ENCODE measurements at places on chromosomes 3 and 15. TPM values are rescaled to one million over a fixed set of nuclear protein-coding genes. Genes with fewer than 3 reads are reported as not detected.

- DNase-seq: peak; percentile 85
Observed at GRCh38 chr15:73677146-73677607, 7.0 kb upstream of the CD276 start.

- no peak for DNase-seq
Observed at GRCh38 chr15:25182098-25182478, 227.3 kb downstream of the SNRPN start.

The CPNE9 gene
- 4.4 TPM for total RNA-seq

The CYP19A1 gene
- not detected for total RNA-seq

- no peak for DNase-seq
Observed at GRCh38 chr15:43748376-43748775, 2.1 kb downstream of the PDIA3 start.

DNA sequence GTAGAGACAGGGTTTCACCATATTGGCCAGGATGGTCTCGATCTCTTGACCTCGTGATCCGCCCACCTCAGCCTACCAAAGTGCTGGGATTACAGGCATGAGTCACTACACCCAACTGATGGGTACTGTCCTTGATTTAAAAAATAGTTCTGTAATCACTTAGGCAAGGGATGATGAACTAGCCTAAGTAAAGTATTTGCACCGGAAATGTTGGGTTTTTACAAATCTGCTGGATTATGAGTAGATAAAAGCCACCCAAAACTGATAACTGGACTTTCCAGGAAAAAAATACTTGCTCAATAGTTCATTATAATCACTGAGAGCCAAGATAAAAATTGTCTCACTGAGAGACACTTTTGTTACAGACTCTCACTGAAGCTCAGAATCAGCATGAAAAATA lies 218.0 kb downstream of the WNT5A start:
- DNase-seq: no peak

- no peak for DNase-seq
Observed at GRCh38 chr3:16374047-16374934, 109.3 kb downstream of the OXNAD1 start.

DNA sequence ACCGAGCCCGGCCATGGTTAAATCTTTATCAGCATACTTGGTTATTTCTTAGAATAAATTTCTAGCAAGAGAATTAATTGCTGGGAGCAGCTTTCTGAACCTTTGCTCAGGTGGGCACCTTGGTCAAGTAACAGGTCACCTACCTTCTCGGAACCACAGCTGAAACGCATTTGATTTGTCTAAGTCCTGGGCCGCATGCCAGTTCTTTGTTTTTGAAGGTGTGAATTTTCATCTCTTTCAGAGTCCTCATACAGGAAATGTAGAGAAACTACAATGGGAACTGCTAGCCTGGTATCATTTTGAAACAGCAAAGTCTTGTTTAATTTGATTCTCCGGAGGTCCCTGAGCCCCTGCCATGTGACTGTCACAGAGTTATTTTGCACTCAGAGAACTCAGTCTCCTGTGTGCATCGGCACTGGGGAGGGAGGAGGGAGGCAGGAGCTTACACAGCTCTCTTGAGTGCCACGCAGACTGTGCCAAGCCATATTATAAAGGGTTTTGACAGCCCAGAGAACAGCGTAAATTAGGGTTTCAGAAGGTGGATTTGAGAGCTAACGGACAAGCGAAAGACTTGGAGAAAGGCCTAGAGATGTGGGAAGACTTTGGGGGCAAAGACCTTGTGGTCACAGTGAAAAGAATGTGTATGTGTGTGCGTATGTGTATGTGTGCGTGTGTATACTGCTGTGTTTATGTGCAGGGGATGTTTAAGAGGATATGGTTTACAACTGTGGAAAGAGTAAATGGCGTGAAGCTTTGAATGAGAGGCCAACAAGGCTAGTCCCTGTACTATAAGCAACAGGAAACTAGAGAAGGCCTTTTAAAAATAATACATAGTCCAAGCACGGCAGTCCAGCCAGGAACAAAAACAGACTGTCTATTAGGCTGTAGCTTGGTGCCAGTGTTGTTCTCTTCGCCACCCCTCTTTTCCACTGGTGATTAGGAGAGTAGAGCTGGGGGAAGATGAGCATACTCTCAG lies 61.8 kb upstream of the ATP13A3 start:
- no peak for DNase-seq

- no peak for DNase-seq
Observed at GRCh38 chr3:37990527-37990926, at the start of gene VILL. Gene VILL (plus strand): TSS chr3:37990786. CDS start chr3:37993673, 2,887 bp downstream.

DNA sequence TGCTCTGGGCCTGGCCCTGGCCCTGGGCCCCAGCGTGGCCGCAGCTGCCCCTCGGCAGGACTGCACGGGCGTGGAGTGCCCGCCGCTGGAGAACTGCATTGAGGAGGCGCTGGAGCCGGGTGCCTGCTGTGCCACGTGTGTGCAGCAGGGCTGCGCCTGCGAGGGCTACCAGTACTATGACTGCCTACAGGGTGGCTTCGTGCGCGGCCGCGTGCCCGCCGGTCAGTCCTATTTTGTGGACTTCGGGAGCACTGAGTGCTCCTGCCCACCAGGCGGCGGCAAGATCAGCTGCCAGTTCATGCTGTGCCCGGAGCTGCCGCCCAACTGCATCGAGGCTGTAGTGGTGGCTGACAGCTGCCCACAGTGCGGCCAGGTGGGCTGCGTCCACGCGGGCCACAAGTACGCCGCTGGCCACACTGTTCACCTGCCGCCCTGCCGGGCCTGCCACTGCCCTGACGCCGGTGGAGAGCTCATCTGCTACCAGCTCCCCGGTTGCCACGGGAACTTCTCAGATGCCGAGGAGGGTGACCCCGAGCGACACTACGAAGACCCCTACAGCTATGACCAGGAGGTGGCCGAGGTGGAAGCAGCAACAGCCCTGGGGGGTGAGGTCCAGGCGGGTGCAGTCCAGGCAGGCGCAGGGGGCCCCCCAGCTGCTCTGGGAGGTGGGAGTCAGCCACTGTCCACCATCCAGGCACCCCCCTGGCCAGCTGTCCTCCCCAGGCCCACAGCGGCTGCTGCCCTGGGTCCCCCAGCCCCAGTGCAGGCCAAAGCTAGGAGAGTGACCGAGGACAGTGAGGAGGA lies 21.7 kb downstream of the FBLN2 start:
- DNase-seq: no peak

GRCh38 chr3:149353581-149354184 lies 20.2 kb upstream of the TM4SF18 start:
- DNase-seq: no peak

GRCh38 chr15:96849271-96849900 lies 518.9 kb downstream of the NR2F2 start:
- DNase-seq: no peak

GRCh38 chr3:173013219-173013832 lies 127.7 kb downstream of the SPATA16 start:
- DNase-seq: no peak

DNA sequence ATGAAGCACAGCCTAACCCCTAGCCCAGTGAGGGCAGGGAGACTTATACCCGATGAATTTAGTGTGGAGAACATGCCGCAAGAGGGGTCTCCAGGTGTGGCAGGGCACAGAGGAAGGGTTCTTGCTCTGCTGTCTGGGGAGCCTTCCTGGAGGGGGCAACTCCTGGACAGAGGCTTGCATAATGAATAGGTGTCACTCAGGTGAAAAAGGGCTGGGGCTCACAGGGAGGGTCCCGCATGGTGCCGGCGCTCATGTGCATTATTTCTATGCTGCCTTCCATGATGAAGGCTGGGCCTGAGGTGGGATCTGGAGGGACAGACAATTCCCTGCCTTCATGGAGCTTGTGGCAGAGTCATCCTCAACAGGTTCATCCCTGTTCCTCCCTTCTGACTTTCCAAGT lies 51.5 kb downstream of the ITGA11 start:
- DNase-seq: no peak

The FBXW12 gene
- not detected for total RNA-seq

DNA sequence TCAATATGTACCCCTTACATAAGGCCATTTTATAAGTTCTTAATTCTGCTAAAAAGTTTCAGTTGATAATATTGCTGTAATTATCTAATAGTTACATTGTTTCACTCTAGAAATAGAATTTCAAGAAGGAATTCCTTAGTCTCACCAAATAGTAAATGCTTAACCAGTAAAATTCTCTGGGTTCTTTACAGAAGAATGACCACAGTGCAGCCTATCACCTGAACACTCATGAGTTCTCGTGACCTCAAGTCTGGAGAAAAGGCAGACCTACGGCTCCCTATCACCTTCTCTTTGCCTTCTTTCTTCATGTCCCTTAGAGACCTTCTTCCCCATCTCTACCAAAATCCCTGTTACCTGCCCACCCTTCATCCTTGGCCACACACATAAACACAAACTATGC lies 30.9 kb downstream of the CCDC191 start:
- no peak for DNase-seq

DNA sequence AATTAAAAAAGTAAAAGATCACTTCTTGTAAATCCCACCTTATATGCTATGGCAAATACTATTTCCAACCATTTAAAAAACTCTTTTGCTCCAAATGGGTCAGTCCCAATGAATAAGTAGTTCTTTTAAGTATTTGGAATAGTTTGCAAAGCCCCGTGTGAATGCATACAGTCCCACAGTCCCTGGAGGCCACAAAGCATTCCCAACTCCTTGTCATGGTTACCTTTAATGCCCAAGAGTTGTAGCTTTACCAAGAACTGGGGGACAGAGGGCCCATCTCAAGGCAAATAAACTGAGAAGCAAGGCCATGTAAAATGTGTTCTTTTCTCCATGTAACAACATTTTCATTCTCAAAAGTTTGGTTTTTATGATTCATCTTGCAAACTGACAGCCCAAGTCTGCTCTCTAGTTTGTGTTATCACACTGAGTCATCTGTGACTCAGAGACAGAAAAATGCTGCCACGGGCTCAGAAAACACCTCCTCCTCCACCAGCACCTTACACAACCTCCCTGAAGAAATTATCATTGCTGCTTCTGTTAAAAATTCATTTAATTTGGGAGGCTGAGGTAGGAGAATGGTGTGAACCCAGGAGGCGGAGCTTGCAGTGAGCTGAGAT lies 336.2 kb downstream of the ERC2 start:
- no peak for DNase-seq

The CFAP20DC gene
- 2.8 TPM for total RNA-seq
